ENCODE measurements at places on chromosomes 13 and 19.
A peak's percentile ranks its signal among the peaks of the same experiment; 100 is the strongest.

GRCh38 chr13:78604782-78605611, 1.6 kb upstream of the POU4F1 start:
- no peak for DNase-seq

GRCh38 chr13:89755729-89756492, 1591.6 kb upstream of the MIR17HG start:
- no peak for DNase-seq

GRCh38 chr19:3020321-3020960, 8.6 kb downstream of the TLE2 start:
- DNase-seq = no peak

DNA sequence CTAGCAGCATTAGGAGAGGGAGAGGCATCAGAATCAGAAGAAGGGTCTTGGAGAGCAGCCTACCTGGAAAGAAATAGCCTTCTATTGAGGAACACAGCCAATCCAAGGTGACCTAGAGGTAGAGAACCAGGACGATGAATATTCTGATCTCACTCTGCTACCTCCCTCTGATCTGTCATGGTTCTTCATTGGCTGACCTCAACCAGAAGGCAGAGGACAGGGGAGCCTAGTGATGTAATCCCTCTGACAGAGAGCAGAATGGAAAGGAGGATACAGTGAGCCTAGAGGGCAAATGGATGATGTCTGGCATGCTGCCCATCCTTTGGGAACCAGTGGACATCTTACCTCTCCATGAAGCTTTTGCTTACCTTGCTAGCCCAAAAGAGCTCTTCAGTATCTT, 3.6 kb downstream of the ZNF507 start:
- DNase-seq = no peak

DNA sequence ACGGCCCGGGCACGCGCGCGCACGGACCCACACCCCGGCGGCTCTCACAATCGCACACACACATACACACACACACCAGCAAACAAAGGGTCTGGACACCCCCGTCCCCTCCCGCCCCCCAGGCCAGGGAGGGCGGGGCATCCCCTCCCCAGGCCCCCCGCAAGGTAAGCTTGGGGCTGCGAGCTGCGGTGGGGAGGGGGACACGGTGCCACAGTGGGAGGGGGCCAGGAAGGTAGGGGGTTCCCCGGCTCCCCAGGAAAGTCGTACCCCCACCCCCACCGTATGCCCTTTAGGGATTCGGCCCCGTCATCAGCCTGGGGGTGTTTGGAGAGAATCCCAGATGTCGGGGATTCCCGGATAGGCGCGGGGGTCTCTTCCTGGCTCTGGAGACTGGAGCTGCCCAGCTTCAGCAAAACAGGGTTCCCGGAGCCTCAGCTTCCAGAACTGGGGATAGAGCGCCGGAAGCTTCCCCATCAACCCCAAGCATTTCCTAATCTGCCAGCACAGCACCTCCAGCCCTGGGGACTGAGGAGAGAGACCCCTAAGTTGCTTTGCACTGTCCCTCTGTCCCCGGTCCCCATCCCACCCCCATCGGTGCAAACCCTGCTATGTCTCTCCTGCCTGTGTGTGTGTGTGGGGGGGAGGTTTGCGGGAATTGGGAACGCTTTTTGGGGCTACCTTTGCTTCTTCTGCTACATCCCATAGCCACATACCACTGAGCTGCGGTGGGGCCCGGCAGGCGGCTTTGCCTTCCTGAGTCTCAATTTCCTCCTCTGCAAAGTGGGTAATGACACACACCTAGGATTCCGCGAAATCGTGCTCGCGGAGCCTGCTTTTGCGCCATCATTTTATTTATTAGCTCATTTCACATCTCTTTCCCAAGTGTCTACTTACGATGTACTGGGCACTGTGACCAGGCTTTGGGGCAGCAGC, 1.8 kb upstream of the CDC37 start:
- no peak for DNase-seq

DNA sequence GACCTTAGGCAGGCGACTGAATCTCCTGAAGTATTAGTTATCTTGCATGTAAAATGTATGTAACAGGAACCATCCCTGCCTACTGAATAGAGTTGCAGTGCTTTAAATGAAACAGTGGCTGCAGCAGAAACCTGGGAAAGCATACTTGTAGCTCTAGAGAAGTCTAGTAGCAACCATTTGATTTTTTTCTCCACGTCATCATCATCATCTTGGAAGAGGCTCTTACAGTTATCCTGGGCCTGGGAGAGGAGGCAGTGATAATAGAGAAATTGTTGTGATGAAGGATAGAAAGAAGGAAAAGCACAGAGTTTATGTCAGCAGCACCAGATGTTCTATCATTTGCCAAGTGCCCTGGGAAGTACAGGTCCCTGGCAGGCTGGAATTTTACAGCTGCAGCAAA, 377.6 kb downstream of the ITGBL1 start:
- DNase-seq = no peak

GRCh38 chr19:50362656-50363424, 2.6 kb downstream of the NAPSA start:
- no peak for DNase-seq

DNA sequence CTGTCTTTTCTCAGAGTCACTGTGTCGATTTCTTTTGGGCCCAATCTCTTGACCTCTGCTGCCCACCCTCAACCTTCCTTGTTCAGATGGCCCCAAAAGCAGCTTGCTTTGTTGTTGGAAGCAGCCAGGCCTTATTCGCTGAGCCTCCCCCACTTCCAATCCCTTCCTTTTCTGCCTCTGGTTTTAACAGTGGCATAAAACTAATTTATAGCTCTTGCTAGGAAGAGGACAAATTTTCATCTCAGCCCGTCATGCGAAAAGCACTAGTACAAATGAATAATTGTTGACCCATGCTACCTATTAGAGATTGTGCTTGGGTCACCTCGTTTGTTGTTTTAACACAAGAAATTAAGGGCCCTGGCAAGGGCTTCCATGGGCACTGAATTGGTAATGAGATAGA, 51.1 kb downstream of the SIAH3 start:
- no peak for DNase-seq

GRCh38 chr13:51495316-51495715, 42.5 kb upstream of the INTS6 start:
- DNase-seq = no peak

DNA sequence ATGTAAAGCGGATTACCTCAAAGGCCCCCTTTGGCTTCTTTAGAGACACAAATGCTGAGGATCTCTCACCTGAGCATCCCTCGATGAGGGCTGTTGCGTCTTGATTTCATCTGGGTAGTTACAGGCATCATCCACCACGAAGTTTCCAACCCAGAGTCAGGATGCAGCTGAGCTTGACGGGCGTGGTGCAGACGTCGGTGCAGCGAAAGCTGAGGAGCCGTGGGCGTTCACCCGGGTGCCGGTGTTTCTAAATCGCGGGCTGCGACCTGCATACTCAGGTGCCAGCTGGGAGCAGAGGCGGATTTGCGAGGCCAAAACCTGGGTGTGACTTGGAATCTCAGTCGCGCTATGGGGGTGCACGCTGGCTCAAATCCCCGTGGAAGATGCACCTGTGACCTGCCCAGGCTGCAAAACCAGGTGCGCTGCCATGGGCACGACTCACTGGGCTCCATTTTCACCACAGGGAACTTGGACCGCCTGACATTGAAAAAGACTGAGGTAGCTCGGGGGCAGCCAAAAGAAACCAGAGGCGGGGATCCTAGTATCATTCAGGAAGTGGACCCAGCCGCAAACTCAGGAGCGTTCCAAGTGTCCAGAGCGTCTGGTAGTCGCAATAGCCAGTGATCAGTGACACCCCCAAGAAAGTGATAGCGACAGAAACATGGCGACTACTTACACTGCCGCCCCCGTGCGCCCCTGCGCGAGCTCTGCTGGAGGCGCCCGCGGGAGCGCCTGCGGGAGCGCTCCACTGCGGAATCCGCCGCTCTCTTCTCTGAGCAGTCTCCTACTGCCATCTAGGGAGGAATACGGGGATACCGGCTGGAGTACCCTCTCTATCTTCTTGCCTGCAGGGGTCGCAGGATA, 36.4 kb upstream of the IGFL4 start:
- no peak for DNase-seq

GRCh38 chr13:99278200-99278599, 20.0 kb upstream of the GPR18 start:
- DNase-seq = no peak

DNA sequence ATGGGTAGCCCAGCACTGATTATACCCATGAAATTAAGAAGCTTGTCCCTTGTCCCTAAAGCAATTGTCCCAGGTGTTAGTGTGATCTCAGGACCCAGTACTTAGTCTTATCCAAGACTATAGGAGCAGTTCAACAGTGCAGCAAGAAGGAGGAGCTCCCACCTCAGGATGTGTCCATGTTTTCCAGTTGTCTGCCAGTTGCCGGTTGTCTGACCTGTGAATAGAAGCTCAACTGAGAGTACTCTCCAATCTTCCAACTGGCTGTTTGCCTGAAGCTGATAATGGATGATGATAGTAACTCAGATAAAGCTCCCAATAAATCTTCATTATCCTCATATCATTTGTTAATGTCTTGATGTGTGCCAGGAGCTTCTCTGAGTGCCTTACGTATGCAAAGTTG, 107.2 kb upstream of the HTR2A start:
- no peak for DNase-seq

DNA sequence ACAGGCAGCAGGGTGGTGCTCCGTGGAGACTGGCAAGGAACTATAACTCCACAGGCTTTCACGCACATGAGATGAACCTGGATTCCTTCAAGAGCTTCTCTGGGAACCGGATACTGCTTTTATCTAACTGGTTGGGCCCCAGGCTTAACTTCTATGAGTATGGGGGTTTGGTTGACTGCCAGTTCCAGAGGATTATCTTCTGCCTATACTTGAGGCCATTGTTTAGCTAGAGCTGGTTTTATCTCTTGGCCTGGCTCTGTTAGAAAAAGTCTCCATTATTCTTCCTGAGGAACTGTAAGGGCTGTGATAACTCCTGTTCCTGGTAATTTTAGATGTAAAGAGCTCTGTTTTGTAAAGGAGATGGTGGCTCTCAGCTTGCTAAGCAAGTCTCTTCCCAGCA, 40.9 kb downstream of the ZNF846 start:
- no peak for DNase-seq

GRCh38 chr19:50516964-50517703, 3.4 kb upstream of the ASPDH start:
- no peak for DNase-seq

- DNase-seq = no peak
Measured at GRCh38 chr13:75405976-75406703, 75.8 kb downstream of the TBC1D4 start.

DNA sequence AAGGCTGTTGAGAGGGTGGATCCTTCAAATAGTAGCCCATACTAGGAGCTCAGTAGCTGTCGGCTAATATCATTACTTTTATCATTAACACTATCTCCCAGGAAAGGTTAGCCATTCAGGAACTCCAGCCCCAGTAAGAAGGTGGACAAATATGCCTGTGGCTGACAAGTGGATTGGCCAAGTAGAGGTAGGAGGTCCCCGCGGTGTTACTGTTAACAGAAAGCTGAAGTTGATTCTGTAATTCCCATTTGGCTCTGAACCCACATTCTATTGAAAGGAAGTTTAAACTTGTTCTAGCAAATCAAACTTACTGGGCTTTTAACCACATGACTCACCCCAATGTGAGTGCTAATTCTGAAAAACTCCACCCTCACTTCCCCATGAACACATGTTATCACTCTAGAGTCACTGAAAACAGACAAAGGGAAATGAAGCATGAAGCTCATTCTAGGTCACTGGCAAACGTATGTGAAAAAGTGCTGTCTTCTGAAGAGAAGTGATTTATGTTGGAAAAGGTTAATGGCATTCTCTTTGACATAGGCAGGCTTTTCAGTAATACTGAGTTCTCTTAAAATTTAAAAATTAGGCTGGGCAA, 273.5 kb downstream of the FGF14 start:
- DNase-seq = no peak

DNA sequence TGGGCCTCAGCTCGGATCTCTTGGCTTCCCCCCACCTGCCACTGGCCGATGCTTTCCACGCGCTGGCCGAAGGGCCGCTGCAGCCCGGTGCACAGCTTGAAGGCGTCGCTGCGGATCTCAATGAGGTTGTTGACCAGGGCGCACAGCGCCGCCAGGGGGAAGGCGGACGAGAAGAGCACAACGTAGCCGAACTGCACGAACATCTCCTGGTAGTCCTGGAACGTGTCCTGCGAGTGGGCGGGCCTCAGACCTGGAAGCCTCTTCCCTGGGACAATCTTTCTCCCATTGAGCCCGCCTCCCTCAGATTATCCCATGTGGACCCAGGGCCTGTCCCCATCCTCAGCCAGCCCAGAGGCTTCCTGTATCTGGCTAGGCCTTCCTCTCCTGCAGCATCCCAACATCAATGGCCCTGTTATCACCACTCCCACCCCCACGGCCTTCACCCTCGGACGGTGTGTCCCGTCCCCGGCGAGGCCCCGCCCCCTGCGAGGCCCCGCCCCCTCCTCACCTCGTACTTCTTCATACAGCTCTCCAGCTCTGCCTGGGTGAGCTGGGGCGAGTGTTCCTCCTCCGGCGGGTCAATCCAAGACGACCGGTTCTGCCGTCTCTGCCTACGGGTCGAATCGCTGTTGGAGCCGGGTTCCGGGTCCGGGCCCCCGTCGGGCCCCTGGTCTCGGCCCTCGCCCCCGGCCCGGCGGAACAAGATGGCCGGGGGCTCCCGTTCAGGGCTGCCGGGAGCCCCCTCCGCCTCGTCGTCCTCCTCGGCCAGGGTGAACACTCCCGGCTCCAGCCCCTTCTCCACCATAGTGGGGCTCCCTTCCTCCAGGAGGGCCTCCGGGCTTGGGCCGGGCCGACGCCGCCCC, 6.8 kb downstream of the ANO8 start:
- DNase-seq = no peak

DNA sequence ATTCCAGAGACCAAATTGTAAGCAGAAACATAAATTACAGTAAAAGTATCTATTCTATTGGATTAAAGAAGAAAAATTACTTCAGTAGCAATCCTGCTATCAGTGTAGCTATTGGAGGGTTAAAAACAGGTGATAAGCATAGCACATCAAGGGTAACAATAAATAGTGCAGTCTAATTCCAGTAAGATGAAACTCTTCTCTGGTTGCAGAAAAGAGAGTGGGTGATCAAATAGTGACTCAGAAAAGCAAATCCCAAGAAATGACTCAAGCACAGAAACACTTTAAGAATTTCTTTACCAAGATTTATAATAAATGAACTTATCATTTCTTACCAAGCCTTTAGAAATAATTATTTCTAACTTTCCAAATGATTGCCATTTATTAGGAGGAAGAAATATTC, 135.7 kb downstream of the LMO7 start:
- peak; percentile 45 for DNase-seq

GRCh38 chr13:32212421-32212820, 102.7 kb downstream of the ZAR1L start:
- DNase-seq = peak; percentile 66

GRCh38 chr19:2054763-2055162, 3.7 kb upstream of the MKNK2 start:
- no peak for DNase-seq

GRCh38 chr13:52810526-52810925, 37.9 kb downstream of the PCDH8 start:
- DNase-seq = no peak
